T-helper 17 cell (primary cell): ENCODE measurements at places on chromosomes 7 and 10.

GRCh38 chr7:14260011-14260410, 270.5 kb upstream of the ETV1 start:
- DNase-seq = no peak

- DNase-seq = no peak
These were observed 148.6 kb downstream of the NRCAM start for GRCh38 chr7:108307595-108307994.

DNA sequence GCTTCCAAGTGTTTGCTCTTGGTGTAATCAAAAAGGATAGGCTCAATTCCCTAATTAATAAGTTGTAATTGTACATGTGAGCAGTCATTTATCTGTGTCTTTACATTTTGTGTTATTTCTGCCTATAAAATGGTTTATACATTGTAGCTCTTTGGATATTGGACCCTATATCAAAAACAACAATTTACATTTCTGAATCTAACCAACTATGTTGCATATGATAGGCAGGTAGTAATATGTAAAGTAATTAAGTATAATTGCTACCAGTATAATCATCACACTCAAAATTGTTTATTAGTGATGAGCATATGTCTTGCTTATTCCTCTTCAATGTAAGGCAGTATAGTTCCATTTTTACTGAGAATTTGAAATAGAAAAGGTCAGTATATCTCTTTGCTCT, 13.8 kb downstream of the AKR1C1 start:
- no peak for DNase-seq

- no peak for DNase-seq
These were observed 395.4 kb downstream of the LRMDA start for GRCh38 chr10:75826846-75827245.

DNA sequence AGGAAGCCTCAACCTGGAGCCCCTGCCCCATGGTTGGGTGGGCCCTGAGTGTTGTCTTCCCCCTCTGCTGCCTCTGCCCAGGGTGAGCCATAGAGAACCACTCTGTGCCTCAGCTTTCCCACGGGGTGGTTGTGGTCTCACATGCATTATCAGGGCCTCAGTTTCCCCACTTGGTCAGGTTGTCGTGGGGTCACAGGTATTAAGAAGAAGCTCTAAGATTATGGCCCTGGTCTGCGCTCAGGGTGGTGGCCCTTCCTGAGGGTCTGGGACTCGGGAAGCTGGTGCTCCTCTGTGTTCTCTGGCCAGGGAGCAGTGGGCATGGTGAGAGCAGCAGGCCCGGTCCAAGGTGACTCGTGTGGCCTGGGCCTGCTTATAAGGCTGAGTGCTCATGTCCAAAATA, 17.8 kb downstream of the LRRC27 start:
- no peak for DNase-seq

DNA sequence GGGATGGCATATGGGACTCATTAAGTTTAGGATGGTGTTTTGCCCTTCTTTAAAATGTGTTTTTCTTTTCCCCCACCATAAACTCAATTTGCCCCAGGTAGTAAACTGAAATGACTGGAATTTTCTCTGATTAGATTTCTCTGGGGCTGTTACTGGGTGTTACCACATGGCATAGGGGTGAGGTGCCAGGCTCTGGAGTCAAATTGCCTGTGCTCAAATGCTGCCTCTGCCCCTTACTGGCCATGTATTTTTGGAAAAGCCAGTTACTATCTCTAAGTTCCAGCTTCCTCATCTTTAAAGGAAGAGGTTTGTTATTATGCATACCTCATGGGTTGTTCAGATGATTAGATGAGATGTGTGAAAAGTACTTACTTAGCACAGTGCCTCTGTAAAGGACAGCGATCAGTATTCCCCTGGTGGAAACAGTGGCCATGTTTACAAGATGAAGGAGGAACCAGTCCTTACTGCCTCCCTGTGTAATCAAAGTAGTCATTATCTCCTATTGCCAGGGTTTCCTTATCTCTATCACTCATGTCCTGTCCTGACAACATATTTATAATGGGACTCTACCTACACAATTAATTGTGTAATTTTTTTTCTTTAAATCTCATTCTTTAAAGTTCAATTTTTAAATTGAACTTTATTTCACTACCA, 352.0 kb downstream of the KCNMA1 start:
- DNase-seq = no peak

GRCh38 chr7:115229401-115230105, 307.7 kb downstream of the MDFIC start:
- no peak for DNase-seq

- no peak for DNase-seq
These were observed 132.7 kb upstream of the HGF start for GRCh38 chr7:81902536-81902935.

GRCh38 chr10:126108693-126109092, 212.3 kb downstream of the FANK1 start:
- no peak for DNase-seq

DNA sequence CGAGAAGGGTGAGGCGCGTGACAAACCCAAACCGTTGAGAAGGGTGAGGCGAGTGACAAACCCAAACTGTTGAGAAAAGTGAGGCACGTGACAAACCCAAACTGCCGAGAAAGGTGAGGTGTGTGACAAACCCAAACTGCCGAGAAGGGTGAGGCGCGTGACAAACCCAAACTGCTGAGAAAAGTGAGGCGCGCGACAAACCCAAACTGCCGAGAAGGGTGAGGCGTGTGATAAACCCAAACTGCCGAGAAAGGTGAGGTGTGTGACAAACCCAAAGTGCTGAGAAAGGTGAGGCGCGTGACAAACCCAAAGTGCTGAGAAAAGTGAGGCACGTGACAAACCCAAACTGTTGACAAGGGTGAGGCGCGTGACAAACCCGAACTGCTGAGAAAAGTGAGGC, 25.0 kb downstream of the ESYT2 start:
- no peak for DNase-seq

GRCh38 chr7:40509287-40509996, 374.6 kb downstream of the SUGCT start:
- DNase-seq = no peak

DNA sequence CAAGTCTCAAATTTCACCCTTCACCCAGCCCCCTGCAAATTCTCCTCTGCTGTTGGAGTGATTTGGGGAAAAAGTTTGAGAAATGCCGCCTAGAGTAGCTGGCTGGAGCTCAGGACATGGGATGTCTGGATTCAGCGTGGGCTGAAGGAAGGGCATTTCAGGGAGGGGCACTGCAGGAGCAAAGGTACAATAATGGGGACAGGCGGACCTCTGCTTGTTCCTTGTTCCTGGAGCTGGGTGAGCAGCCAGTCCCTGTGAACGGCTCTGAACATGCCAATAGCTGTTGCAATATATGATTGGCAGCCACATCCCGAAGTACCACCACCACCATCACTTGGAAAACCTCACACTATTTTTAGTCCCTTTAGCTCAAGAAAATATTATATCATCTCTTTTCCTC, 23.4 kb downstream of the ADRA2A start:
- DNase-seq = no peak

- DNase-seq = no peak
These were observed 3.0 kb downstream of the GSAP start for GRCh38 chr7:77413128-77413527.

GRCh38 chr10:28800144-28800543, 122.8 kb downstream of the BAMBI start:
- DNase-seq = no peak

DNA sequence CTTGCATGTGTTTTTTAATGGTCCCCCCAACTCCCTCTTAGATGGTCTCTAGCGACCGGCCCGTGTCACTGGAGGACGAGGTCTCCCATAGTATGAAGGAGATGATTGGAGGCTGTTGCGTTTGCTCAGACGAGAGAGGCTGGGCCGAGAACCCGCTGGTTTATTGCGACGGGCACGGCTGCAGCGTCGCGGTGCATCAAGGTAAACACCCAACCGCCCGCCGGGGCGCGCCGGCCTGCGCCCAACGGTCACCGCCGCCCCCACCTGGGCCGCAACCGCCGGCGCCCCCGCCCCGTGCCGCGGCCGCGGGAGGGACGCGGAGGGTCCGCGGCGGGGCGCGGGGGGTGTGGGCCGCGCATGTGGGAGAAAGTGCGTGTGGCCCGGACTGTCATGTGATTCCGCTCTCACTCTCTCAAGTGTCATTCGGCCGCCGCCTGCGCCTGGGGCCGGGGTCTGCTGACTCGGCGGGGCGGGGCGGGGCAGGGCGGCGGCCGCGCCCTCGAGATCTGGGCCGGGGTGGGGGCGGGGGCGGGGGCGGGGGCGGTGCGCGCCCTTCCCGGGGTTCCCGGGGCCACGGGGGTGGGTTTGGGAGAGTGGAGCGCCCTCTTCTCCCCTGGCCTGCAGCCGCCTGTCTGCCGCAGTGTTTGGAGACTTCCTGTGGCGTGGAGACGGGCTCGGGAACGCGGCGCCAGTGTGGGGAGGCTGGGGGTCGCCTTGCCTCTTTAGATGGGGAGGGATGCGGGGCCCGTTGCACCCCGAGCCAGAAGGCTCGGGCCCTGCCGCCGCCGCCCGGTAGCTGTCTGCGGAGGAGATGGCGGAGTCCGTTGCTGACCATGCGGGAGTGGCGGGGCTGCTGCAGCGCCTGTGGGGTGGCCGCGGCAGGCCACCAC, 817 bp downstream of the MLLT10 start:
- DNase-seq = peak; percentile 48

DNA sequence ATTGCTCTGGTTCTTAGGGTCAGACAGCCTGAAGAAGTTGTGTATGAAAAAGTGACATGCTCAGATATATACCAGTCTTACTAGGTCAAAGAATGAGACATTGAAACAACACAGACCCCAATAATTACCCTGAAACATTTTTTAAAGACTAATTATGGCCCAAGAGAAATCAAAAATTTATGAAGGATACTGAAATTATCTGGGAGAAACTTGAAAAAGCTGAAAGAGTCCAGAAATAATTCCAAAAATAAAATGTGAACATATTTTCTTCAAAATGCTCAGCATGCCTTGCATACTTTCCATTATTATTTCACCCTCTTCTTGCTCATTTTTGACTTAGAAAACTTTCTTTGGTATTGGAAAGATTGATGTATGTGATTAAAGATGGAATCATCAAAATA, 198.9 kb upstream of the CCDC6 start:
- no peak for DNase-seq

DNA sequence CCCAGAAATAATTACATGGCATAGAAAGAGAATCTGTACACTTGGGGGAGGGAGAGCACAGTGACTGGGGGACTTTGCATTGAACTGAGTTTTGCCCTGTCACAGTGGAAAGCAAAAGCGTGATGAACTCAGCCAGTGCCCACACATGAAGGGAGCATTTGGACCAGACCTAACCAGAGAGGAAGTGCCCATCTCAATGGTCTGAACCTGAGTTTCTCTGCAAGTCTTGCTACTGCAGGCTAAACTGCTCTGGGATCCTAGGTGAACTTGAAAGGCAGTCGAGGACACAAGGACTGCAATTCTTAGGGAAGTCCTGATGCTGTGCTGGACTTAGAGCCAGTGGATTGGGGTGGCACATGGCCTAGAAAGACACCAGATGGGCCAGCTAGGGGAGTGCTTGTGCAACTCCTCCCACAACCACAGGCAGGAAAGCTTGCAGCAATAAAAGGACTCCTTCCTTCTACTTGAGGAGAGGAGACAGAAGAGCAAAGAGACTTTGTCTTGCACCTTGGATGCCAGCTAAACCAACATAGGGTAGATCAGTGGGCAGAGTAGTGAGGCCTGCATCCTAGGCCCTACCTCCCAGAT, 259.0 kb downstream of the GRM8 start:
- DNase-seq = no peak

DNA sequence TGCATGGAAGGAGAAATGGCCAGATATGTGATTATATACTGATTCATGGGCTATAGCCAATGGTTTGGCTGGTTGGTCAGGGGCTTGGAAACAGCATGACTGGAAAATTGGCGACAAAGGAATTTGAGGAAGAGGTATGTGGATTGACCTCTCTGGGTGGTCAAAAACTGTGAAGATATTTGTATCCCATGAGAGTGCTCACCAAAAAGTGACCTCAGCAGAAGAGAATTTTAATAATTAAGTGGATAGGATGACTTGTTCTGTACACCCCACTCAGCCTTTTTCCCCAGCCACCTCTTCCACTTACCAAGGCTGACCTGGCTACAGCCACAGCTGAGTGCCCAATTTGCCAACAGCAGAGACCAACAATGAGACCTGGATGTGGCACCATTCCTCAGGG, 146.7 kb downstream of the GPR37 start:
- no peak for DNase-seq

DNA sequence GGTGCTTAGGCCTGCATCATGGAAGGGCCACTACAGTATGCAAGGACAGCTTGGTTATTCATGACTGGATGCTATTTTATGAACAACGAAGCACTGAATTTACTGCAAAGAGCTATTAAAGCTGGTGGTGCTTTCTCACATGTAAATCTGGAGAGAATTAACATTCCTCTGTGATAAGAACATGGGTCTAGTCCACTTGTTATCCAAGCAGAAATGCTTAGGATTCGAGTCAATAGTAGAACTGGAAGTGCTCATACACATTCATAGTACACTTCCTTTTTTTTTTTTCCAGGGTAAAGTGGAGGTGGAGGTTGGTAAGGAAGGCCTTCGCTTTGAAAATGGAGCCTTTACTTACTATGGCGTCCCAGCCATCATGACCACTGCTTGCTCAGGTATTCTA, 35.0 kb downstream of the CNNM1 start:
- DNase-seq = no peak

DNA sequence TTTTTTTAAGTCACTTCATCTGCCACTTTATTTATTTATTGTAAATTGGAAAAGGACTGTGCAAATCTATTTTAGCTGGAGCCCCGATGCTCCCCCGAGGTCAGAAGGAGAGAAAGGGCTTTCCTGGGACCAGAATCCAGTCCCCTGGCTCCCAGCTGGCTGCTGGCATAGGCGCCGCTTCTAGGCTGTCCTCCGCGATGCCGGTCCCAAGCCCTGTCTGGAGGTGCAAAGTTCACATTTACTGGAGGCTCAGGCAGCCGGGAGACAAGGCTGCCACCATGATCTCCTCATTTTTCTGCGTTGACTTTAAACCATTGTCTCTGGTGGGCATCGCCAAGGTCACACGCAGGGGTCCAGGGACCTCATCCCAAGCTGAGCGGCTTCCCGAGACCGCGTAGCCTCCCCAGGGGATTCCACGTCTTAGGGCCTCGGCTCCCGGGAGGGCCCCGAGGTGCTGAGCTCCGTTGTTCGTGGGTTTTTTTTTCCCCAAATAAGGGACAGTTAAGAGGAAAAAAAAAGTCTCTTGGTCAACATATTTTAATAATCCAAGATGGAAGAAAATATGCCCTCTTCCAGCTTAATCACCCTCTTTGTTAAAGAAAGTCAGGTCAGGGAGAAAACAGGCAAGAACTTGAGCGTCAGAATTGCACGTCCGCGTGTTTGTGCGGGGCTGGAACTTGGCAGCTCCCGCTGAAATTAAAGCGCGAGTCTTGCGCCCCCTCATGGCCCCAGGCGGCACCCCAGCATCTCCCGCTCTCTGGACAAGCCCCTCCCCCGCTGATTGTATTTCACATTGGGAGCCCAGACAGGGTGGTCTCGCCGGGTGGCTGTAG, 11.9 kb downstream of the RGR start:
- DNase-seq = no peak

GRCh38 chr7:116505278-116505677, 5.7 kb downstream of the CAV2 start:
- no peak for DNase-seq

- no peak for DNase-seq
These were observed 314.8 kb downstream of the DNAJB6 start for GRCh38 chr7:157651366-157652160.
